Uterine smooth muscle cell (primary cell): ENCODE measurements at places on chromosomes 3 and 15. TPM values are rescaled to one million over a fixed set of nuclear protein-coding genes. Genes with fewer than 3 reads are reported as not detected.

The ROPN1 gene
- total RNA-seq: not detected in 2 replicates

The CASR gene
- not detected in 2 replicates for total RNA-seq

The CSK gene
- total RNA-seq: 26.5 and 32.9 TPM in 2 replicates

The TRAT1 gene
- total RNA-seq: 0.11 TPM in 1 of 2 replicates, not detected in the other

The FBXO40 gene
- total RNA-seq: under 0.01 TPM in 1 of 2 replicates, not detected in the other

The MEGF11 gene
- not detected in 2 replicates for total RNA-seq

The GOLGA8R gene
- 1.9 and 4.6 TPM in 2 replicates for total RNA-seq

The MCTP2 gene
- total RNA-seq: 2.2 and 4.1 TPM in 2 replicates

The NRG4 gene
- not detected in 2 replicates for total RNA-seq

The SAMMSON gene
- 0.11 and 0.25 TPM in 2 replicates for total RNA-seq
